ENCODE measurements at places on chromosomes 11 and 22.

DNA sequence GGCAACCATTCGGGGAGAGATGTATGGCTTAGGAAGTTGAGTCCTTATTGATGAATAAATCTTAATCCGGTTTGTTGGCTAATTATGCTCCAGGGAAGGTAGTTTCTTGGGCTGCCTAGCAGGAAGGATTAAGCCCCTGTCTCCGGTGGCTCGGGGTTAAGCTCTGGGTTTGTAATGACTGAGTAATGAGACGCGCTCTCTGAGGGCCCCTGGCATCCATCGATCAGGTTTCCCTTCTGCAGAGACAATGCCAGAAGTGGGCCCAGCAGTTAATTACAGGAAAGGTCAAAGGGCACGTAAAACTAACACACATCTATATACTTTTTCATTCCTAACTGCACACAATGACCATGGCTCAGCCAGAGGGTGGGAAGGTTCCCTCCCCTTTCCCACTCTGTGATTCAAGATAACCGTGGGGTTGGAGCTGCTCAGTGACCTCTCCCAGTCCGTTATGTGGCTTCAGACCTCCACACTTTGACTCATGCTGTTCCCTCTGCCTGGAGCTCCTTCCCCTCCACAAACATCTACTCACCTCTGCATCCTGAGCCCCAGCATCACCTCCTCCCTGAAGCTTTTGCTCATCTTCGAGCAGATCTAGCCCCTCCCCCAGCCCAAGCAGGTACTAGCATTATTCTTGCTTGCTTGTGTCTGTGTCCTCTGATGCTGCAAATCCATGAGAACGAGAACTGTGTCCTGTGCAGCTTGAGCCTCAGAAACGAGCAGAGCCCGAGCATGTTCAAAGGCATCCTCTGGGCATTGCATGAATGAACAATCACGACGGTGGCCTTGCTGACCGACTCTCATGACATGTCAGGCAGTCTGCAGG lies 16.6 kb downstream of the SCUBE1 start:
- DNase-seq, result no peak

GRCh38 chr22:46267431-46268279 lies at the start of gene TTC38:
Gene TTC38 (plus strand): TSS chr22:46268008. CDS start chr22:46268040, 32 bp downstream.
- DNase-seq, result peak; percentile 13

DNA sequence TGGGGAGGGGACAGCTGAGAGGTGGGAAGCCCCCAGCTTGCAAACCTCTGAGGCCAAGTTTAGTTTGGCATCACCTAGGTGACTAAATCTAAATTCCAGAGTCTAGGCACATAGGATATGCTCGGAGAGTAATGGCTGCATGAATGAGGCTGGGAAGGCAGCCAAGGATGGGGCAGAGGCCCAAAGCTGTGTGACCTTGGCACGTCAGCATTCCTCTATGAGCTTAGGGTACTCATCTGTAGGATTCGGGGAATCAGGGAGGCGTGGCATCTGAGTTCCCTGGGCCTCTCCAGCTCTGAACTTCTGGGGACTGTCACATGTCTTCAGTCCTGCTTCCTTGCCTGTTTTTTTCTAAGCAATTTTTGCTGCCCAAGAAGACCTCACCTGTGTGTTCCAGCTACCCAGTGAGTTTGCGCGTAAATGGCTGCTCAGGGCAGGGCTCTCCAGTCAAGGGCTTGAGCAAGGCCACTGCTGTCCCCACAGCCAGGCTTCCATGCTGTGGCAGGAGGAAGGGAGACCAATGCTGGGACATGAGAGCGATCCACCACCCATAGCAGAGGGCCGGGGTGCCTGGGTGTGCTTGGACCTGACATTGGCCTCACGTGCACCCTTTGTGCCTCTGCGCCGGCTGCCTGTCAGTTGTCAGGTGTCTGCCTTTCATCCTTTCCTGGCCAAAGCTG lies 13.9 kb downstream of the DAGLA start:
- no peak for DNase-seq

GRCh38 chr11:68168694-68169093 lies 44.4 kb downstream of the KMT5B start:
- no peak for DNase-seq

DNA sequence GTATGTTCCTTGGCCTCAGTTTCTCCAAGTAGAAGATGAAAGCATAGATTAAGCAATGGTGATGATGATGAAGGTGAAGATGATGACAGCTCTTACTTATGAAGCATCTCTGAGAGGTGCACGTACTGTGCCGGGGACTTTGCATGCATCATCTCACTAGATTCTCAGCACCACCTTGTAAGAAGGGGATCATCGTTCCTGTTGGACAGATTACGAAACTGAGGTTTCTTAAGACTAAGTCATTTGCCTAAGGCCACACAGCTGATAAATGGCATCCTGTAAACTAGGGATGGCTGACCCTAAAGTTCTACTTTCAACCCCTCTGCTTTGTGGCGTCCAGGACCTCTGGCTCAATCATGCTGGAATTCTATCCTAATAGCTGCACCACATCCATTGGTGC lies 8.7 kb downstream of the MS4A15 start:
- no peak for DNase-seq

- no peak for DNase-seq
Measured at GRCh38 chr11:129589190-129589860, 213.7 kb downstream of the BARX2 start.

- no peak for DNase-seq
Measured at GRCh38 chr22:21861264-21861848, 6.1 kb downstream of the MAPK1 start.

GRCh38 chr22:17878941-17879340 lies 104.7 kb upstream of the BID start:
- DNase-seq, result no peak

DNA sequence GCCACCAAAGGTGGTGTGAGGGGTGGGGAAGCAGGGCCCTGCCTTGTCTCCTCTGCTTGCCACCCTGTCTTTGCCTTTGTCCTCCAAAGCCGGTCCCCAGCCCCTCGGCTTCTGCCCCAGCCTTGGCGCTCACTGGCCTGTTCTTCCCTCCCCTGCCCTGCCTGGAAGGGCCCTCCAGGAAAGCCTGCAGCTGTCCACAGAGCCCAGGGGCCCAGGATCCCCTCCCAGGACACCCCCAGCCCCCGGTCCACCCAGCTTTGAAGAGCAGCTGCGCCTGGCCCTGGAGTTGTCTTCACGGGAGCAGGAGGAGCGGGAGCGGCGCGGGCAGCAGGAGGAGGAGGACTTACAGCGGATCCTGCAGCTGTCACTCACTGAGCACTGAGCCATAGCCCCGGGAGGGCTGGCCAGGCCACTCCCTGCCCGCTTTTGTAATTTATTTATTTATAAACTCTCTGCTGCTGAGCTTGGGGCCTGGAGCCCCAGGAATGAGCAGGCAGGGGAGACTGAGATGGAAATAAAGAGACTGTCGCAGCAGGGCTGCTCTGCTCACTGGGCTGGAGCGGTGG lies 1.3 kb upstream of the SSH3 start:
- peak; percentile 38 for DNase-seq

GRCh38 chr11:123217897-123218296 lies 22.8 kb upstream of the CLMP start:
- no peak for DNase-seq

DNA sequence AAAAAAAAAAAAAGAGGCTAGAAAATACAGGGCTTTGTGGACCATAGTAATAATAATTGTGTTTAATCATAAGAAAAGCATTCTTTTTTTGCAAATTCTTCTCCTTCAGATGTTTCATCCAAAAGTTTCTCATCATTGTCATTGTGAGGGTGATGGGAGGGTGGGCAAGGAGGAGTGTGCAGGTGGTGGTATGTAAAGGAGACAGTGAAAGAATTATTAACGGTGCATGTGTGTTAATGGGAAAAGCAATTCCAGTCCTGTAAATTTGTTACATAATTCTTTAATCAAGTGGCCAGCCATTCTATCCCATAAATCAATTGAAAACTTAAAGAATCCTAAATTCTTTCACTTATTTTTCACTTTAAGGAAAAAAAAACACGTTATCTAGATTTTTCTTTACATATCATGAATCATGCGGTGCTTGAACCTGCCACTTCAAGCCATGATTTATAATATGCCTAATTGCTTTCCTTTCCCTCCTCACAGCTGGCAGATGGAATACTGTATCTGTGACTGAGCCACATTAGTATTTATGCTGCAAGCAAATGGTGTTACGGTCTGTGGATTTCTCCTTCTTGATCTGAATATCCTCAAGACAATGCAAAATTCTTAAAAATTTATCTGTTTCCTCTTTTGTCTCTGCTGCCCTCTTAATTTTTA lies 318.5 kb downstream of the JRKL start:
- DNase-seq, result peak; percentile 69

GRCh38 chr11:62449451-62449851 lies 30.6 kb downstream of the SCGB1A1 start:
- peak; percentile 18 for DNase-seq

GRCh38 chr11:762421-763072 lies 14.7 kb downstream of the GATD1 start:
- no peak for DNase-seq

- DNase-seq, result peak; percentile 30
Measured at GRCh38 chr11:29333993-29334775, 682.6 kb downstream of the KCNA4 start.

DNA sequence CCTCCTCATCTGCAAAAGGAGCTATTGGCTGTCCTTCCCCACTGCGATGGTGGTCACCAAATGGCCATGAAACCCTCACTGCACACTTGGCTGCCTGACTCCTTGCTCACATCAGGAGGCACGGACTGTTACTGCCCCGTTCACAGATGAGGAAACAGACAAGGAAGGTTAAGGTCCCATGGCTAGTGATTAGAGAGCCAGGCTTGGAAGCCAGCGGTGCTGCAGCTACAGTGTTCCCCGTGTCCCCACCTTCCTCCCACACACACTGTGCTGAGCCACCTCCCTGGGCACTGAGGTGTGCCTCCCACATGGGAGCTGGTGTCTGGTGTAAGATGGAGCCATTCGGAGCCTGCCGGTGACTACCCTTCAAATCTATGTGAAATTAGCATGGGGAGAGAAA lies 2.6 kb downstream of the ARHGAP8 start:
- DNase-seq, result no peak

Data from NCI-H1105 (cell line).